ENCODE measurements at places on chromosomes 1 and 21. TPM values are rescaled to one million over a fixed set of nuclear protein-coding genes. Genes with fewer than 3 reads are reported as not detected.

Gene IKBKE
- 21.1 TPM for polyA plus RNA-seq

Gene CALML6
- not detected for polyA plus RNA-seq

Gene EPHA8
- not detected for polyA plus RNA-seq

Gene DPYD
- 30.8 TPM for polyA plus RNA-seq

Gene THEMIS2
- 146 TPM for polyA plus RNA-seq

Gene SKI
- 0.87 TPM for polyA plus RNA-seq

Gene DNM3
- 0.99 TPM for polyA plus RNA-seq

Gene SLC45A1
- polyA plus RNA-seq = not detected

Gene AMIGO1
- 12.5 TPM for polyA plus RNA-seq

Gene VASH2
- polyA plus RNA-seq = not detected

Gene SRGAP2
- polyA plus RNA-seq = 2.9 TPM

Gene LRRC38
- polyA plus RNA-seq = not detected

Gene FAM110D
- polyA plus RNA-seq = not detected

Gene RNU1-3
- polyA plus RNA-seq = not detected

DNA sequence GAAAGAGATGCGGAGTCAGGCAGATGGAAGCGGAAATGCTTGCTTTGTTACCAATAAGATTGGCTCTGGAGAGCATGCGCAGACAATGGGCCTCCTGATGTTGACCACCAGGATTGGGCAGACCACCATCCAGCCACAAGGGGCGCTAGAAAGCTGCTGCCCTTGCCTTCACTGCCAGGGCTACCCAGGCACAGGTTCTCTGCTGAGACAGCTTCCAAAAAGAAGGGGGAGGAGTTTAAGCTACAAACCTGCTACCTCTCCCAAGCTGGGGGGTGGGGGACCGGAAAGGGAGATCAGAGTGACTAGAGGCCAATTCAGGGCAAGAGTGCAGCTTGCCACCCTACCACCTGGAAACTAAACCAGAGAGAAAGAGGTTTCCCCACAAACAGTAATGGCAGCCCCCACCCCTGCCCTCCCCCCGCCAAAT is 369.7 kb downstream of the RRAGC start:
- DNase-seq = peak; percentile 16

DNA sequence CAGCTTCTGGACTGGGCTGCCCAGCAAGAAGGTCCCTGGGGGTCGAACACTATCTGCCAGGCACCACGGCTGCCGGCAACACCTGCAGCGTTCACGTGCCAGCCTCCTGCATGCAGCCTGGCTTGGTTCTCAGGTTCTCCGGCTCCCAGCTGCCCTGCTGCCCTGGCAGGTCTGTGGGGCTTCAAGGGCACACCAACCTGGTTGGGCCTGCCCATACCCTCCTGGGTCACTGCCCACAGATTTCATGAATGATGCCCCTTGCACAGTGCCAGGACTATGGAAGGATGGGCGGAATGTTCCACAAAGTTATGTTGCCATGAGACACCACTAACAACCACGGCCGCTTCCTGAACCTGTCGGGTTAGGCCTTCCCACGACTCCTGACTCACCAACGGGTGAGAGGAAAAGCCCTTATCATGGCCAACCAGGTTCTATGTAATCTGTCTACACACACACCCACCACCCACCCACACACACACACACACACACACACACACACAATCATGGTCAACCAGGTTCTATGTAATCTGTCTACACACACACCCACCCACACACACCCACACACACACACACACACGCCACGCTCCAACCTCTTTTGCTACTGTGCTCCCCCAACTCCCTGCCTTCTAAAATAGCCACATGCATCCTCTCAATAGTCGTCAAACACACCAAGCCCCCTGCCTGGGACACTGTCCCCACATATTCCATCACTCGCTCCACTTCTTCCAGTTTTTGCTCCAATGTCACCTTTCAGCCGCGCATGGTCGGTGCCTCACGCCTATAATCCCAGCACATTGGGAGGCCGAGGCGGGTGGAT is 32.2 kb downstream of the HSPG2 start:
- DNase-seq = no peak

DNA sequence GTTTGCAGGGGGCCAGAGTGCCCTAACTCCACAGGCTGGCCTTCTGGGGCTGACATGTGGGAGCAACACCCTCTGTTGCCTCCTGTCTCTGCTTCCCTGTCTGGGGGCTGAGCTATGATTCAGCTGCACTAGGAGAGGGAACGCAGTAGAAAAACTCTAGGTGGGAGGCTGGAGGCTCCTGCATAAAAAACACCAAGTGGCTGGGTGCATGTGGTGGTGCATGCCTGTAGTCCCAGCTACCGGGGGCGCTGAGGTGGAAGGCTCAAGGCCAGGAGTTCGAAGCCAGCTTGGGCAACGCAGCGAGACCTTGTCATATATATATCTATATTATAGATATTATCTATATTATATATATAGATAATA is 5.6 kb downstream of the KIF17 start:
- DNase-seq = no peak

DNA sequence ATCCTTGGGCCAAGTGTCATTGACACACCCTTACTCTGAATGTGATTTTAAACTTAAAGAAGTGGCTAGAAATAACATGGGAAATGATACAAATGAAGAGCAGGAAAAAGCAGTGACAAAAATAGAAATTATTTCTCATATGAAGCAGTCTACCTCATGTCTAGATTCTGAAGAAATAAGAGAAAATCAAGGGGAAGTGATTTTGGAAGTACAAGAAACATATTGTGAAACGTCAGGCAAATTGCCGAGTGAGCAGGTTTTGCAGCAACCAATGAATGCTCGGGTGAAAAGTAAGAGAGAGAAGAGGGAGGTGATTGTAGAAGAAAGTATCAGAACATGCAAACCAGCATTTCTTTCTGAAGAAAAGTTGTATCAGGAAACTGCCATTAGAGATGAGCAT is 130.7 kb downstream of the MACF1 start:
- DNase-seq = no peak

DNA sequence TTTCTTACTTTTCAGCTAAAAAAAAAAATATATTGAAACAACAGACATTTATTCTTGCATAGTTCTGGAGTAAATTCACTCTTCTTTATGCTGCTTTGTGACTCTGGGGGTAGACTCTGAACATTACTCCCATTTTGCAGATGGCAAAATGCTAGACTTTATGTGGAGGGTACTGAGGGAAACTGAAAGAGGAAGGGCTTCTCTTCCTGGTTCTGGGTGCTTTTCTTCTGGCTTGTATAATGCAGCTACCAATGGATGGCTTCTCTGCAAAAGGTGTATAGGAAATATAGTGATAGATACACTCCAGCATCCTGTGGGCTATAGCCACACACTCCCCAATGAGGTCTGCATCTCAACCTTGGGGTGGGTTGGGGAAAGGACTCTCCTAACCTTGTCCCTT is 19.7 kb upstream of the ZBTB40 start:
- no peak for DNase-seq

DNA sequence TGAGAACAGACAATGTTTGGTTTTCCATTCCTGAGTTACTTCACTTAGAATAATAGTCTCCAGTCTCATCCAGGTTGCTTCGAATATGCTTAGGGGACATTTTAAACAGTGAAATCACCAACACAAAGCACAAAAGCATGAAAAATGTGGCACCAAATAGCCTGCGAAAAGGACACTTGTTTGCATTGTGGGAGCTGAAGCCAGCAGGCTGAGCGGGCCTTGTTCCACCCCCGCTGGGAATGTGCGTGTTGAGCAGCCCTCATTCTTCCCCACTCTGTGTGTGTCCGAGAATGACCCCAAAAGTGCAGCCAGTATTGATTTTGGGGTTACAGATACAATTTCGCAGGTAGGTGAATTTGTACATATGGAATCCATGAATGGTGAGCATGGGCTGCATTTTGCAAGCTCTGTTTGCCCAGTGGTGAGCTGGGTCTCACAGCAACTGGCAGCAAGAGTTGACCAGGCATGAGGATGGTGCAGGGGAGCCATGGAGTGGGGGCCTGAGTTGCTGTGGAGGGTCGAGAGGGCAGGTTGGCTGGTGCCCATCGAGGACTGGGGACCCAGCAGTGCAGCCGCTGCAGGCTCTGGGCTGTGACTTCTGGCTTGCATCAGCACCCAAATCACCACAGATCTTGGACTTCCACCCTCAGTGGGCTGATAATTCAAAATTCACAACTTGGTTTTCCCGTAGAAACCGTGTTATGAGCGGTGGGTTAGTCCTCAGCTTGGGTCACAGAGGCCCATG is 29.4 kb downstream of the NENF start:
- DNase-seq = no peak

GRCh38 chr1:168960114-168960513 is 146.4 kb upstream of the ATP1B1 start:
- no peak for DNase-seq

GRCh38 chr1:207870306-207871031 is 40.5 kb downstream of the CD34 start:
- no peak for DNase-seq

DNA sequence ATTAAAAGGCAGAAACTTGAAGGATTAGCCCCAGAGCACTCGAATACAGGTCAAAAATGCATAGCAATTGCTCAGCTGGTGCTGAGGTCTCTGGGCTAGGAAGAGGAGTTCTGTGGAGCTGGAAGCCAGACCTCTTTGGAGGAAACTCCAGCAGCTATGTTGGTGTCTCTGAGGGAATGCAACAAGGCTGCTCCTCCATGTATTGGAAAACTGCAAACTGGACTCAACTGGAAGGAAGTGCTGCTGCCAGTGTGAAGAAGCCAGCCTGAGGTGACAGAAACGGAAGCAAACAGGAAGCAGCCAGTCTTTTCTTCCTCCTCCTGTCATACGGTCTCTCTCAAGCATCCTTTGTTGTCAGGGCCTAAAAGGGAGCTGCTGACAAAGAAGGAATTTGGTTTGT is 233.4 kb upstream of the FGGY start:
- DNase-seq = no peak

GRCh38 chr1:63909526-63909925 is 135.7 kb downstream of the ROR1 start:
- DNase-seq = no peak

DNA sequence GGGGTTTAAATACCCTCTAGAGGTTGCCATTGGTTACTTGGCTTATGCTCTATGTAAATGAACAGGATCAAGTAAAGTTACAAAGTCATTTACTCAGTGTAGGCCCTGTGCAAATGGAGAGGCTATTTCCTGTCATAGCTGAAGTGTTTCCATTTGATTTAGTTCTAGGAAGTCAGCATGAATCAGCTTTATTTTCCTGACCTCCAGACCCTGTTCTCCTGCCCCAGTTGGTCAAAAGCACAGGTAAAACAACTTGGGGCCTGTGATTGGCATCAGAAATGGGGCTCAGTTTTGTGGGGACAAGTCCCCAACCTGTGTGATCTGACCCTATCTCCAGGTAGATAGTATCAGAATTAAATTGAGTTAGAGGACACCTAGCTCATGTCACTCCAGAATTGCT is 239.9 kb downstream of the HHAT start:
- no peak for DNase-seq

GRCh38 chr1:244451539-244451950 is at the start of gene ADSS2:
Gene ADSS2, minus strand, starts transcription at chr1:244451909. Its CDS starts 92 bp downstream, at chr1:244451817.
- no peak for DNase-seq

DNA sequence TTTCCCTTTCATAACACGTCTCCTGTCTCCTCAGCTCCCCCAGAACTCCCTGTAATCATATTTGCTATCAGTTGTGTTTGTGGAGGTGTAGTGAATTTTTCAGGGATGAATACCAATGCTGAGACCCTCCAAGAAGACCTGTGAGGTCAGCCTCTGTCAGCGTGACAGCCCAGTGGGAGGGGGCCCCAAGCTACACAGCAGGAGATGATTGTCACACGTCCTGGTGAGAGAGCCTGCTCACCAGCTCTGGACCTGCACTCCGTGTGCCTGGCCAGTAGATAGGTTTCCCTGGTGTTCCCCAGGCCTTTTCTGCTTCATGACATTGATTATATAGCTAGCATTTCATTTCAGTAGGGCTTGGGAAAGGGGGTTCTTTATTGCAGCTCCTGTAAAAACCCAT is 421.5 kb downstream of the KIF26B start:
- no peak for DNase-seq

DNA sequence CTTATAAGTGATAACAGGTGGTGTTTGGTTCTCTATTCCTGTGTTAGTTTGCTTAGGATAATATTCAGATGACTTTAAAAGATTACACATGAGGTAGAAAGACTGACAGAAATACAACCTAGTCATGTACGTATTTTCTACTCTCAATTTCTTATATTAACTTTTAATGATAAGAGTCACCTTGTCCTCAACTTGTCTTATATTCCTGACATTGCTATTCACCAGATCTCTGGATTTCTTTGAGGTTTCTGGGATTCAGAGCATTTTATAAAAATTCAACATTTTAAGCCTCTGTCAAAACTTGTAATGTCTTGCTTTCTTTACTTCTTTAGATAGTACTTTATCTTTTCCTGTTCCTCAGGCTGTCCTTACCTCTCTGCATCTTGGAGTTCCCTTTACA is 234.2 kb downstream of the TBX15 start:
- no peak for DNase-seq

GRCh38 chr1:233085566-233085965 is 135.2 kb downstream of the NTPCR start:
- no peak for DNase-seq

DNA sequence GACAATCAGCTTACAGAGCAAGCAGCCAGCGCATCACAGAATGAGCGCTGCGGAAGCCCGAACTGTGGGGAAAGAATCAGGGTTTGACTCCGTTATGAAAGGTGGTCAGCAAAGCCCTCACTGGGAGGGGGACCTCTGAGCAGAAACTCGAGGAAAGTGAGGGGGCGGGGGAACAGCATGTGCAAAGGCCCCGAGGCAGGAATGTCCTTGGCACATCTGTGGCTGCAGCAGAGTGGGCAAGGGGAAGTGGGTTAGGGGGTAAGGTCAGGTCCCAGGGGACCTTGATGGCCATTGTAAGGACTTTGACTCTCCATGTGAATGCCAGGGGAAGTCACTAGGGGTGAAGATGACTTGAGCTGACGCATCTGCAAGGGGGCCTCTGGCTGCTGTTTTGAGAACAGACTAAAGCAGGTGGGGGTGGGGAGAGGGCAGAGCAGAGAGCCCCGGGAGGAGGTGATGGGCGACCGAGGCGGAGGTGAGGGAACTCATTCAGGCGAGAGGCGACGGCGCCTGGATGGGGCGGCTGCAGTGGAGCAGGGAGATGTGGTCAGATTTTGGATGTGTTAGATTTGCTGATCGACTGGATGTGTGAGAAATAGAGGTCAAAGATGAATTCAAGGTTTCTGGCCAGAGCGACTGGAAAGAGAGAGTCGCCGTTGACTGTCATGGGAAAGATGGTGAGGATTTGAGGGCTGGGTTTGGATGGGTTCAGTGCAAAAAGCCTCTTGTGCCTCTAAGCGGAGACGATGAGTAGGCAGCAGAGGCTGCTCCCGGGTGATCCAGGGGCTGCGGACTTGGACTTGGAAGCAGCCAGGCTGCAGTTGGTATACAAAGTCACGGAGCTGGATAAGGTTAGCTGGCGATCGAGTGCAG is 108.0 kb upstream of the ZBTB40 start:
- no peak for DNase-seq

DNA sequence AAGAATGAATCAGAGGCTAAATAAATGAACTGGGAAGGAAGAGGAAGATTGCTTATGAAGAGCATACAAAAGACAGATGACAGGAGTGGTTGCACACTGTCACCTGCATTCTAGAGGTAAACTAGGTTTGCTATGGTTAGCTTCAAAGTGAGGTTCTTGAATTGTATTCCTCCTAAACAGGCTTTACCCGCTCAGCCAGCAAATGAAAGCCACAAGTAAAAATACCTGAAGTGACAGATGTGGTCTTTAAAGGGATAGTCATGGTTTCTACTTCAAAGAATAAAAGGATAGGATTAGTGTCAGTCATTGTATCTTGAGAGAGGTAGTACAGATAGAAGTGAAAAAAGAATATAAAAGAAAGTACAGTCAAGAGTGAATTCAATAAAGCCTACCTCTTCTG is 32.4 kb upstream of the PRDX6 start:
- no peak for DNase-seq
